ENCODE measurements at places on chromosomes 3 and 15.

DNA sequence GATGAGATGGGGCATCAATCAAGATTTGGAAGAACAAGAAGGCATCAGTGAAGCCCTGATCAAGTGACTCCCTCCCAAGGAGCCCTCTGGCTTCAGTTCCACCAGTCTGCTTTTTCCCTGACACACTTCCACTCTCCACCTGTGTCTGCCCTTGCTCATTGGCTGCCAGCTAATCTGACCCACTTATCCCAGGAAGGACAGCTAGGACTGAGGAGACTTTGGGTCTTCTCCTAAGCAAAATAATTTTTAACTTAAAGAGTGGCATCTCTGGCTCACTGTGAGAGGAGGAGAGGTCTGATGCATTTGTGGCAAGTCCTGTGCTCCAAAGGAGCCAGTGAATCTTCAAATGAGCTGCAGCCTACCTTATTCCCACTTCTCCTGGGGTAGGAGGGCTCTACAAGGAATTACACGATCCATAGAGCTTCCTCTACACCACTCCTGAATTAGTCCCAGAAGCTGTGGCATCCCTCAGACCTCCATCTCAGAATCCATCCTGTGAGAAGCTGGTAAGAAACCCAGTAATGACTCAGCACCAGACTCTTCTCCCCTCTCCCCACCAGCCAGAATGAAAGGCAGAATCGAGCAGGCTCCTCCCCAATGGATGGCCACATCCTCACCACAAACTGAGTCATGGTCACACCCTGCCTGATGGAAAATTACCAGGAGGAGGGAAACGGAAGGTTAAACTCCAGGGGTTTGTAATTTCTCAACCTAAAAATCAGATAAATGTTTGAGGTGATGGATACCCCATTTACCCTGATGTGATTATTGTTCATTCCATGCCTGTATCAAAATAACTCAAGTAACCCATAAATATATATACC lies 6.3 kb upstream of the PKM start:
- DNase-seq = peak; percentile 77

- DNase-seq = no peak
Measured at GRCh38 chr3:104437891-104438290, 928.8 kb upstream of the ALCAM start.

- no peak for DNase-seq
Measured at GRCh38 chr3:190188197-190188596, 67.5 kb upstream of the P3H2 start.

- no peak for DNase-seq
Measured at GRCh38 chr3:3281024-3281423, 101.5 kb upstream of the CRBN start.
